ENCODE measurements at places on chromosomes 2 and 18.

DNA sequence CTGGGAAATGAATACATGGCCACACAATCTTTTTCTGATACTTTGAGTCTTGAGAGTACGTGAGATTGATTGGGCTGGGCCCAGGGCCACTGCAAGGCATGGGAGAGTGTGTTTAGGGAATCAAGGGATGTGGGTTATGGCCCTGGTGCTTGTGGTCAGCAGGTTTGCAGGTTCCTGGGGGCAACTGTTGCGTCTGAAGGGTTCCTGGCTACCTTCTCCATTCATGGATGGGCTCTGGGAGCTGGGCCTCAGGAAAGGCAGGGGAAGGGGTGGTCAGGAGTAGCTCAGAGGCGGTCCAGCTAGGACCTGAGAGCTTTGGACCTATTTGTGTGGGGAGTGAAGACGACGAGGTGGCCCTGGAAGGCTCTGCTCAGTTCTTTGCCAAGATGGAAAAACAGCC is 8.4 kb upstream of the ZAP70 start:
- DNase-seq: no peak

GRCh38 chr2:120221616-120222015 is 1.6 kb downstream of the TMEM185B start:
- no peak for DNase-seq

GRCh38 chr18:77141401-77142118 is 9.0 kb upstream of the MBP start:
- DNase-seq: no peak

DNA sequence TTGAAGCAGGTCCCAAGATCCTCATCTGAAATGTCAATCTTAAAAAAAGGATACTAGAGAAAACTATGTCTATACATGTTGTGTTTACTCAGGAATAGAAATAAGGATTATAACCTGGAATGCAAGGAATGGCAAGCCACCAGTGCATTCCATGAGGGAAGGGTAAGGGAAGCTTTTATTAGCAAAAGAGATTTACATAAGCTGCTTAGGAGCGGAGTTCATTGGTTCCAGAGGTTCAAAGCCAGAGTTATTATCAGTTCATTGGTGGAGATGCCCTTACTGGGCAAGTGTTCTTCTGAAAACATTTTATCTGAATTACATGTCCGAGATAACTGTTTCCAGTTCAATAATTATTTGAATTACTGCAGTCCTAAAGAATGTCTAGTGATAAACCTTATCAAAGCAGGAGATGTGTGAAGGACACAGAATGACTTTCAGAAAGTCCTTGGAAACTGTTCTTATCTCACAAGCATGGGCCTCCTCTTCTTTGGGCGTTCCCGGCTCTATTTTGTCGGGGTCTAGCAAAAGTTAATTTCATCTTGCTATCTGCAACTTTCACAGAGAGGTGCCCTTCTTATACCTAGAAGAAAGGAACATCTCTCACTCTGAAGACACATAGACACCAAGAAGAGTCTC is 23.5 kb downstream of the COMMD1 start:
- DNase-seq: no peak

GRCh38 chr2:224363281-224363680 is 38.6 kb downstream of the FAM124B start:
- DNase-seq: no peak

DNA sequence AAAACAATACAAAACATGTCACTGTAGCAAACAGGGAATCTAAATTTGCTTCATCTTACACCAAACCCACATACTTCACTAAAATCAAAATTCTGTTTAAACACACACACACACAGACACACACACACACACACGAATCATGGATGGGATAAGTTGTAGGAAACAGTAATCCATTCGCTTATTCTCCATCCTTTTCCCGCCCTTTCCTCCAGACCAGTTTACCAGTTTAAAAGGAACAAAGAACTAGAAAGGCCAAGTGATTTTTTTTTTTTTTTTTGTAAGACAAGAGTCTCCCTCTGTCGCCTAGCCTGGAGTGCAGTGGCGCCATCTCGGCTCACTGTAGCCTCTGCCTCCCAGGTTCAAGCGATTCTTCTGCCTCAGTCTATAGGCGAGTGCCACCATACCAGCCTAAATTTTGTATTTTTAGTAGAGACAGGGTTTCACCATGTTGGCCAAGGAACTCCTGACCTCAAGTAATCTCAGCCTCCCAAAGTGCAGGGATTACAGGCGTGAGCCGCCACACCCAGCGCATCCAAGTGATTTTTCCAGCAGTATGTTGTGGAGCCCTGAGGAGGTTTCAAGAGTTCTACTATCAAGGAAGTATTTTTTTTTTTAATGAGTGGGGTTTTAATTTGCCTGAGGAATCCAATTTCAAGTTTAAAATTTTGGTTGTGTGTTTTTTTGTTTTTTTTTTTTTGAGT is 5.7 kb downstream of the PSME4 start:
- DNase-seq: no peak

GRCh38 chr2:1590596-1591460 is 153.5 kb downstream of the PXDN start:
- DNase-seq: no peak

DNA sequence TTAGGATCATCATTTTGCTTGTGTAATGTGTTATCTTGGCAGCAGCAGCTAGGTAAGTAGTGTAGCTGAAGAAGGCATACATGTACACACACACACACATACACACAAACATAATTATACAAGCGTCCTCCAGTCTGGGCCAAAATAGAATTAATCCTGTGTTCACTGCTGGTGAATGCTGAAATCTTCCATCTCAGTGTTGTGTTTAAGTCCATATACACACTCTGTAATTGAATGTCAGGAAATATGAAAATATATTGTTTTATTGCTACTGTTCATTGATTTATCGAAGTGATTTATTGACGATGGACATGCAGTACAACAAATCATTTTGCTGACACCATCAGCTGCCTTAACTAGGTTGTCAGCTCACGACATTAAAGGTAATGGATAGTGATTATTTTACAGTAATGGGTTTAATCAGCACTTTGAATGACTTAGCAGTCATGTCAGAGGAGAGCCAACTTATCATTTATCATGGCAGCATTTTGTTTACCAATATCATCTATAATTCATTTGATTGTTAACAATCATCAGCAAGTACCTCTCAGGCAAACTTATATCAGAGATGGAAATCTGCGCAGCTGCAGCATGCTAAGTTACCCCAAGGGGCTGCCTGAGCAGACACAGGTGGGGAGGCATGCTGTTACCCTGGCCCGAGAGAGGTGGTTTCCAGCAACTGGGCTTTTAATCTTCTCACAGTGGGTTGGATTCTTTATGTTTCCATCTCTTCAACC is 83.7 kb upstream of the FSHR start:
- no peak for DNase-seq

GRCh38 chr2:185318271-185318724 is 420.3 kb upstream of the FSIP2 start:
- DNase-seq: no peak

- peak; percentile 30 for DNase-seq
Observed at GRCh38 chr2:62334440-62335058, 138.6 kb downstream of the B3GNT2 start.

GRCh38 chr18:3448838-3449511 is 997 bp upstream of the TGIF1 start:
- DNase-seq: peak; percentile 42

GRCh38 chr2:229267080-229267479 is 4.0 kb downstream of the PID1 start:
- no peak for DNase-seq

- peak; percentile 28 for DNase-seq
Observed at GRCh38 chr2:70995426-70995729, 705 bp upstream of the TEX261 start.

DNA sequence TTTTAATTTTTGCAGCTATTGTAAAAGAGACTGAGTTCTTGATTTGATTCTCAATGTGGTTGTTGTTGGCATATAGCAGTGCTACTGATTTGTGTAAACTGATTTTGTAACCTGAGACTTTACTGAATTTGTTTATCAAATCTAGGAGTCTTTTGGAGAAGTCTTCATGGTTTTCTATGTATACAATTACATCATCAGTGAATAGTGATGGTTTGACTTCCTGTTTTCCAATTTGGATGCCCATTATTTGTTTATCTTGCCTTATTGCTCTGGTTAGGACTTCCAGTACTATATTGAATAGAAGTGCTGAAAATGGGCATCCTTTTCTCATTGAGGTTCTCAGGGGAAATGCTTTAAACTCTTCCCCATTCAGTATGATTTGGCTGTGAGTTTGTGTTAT is 99.7 kb downstream of the GULP1 start:
- no peak for DNase-seq

GRCh38 chr2:146031158-146031557 is 1511.2 kb upstream of the ZEB2 start:
- DNase-seq: no peak

GRCh38 chr2:27715318-27716210 is 51.9 kb downstream of the SLC4A1AP start:
- no peak for DNase-seq

DNA sequence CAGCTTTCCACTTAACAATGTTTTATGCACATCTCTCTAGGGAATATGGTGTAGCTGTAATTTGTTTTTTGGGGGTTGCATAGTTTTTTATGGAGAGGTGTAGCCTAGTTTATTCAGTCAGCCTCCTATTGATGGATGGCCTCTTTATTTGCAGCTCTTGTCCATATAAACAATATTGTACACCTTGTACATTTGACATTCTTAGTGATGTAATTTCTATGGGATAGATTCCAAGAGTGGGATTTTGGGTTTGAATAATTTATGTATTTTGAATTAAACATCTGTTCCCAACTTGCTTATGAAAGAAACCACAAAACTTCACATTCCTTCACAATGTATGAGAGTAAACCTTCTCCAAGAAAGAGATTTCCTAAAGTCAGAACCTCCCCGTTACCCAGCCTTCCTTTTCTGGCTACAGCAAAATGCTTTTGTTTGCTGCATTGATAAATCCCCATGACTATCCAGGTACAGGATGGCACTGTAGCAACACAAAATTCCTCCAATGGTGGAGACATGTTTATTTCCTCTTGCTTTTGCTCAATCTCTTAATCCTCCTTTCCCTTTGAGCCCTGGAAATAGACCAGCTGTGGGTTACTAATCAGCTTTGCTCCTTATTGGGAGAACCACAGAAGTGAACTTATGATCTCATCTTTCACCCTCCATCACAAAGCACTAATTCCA is 58.4 kb upstream of the GALR1 start:
- no peak for DNase-seq

- DNase-seq: no peak
Observed at GRCh38 chr2:206004004-206004693, 81.8 kb downstream of the INO80D start.

GRCh38 chr2:197256021-197256420 is 54.6 kb downstream of the ANKRD44 start:
- no peak for DNase-seq

- no peak for DNase-seq
Observed at GRCh38 chr2:115208493-115209164, 766.2 kb downstream of the DPP10 start.

DNA sequence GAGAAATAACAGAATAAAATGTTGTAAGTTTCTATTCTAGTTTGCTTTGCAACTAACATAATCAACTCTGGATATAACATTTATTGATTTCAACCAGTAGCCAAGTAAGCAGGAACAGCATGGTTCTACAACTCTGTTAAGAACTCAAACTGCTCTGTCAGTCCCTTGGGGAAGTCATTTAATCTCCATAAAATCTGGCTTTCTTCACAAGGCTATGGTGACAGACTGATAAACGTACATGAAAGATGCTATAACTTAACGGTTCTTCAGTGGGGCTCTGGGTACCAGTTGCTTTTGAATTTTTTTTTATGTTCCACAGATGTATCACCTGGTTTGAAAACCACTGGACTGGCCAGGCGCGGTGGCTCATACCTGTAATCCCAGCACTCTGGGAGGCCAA is 10.3 kb downstream of the PSME4 start:
- DNase-seq: no peak

DNA sequence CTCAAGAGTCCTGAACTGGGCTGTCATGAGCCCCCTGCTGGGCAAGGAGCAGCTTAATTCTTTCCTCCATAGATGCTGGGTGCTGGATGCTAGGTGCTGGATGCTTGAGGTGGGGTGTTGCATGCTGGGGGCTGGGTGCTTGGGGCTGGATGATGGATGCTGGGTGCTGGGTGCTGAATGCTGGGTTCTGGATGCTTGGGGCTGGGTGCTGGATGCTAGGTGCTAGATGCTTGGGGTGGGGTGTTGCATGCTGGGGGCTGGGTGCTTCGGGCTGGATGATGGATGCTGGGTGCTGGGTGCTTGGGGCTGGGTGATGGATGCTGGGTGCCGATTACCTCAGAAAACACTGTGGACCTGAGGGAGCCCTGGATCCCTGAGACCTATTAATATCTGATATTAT is 837.7 kb downstream of the GALR1 start:
- DNase-seq: no peak

DNA sequence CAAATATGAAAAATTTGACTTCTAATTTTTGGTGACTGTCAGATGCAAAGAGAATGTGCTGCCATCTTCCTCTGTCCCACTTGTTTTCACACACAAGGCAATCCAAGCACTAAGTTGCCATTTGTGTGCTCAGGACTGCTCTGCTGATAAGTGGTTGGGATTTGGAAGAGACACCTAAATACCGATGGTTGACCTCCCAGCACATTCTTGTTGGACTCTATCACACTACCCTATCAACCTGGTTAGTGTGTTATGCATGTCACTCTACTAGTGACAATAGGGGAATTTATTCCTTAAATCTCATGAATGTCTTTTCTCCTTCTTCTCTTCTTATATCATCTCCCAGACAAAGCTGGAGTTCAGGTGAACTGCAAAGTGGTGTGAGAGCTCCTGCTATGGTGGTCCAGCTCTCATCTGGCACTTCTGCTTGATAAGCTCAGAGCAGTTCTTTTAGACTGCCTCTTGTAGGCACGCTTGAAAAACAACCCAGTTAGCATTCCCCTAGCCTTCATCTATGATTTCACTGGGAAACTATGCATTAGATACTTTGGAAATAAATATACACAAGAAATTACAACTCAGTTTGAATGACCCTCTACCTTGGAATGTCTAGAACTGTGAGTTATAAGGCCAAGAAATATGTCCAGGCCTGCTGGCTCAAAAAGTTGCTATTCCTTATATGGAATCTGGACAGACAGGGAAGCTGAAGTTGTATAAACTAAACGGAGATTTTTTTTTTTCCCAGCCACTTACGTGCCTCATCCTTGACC is 404.8 kb downstream of the MEIS1 start:
- no peak for DNase-seq

DNA sequence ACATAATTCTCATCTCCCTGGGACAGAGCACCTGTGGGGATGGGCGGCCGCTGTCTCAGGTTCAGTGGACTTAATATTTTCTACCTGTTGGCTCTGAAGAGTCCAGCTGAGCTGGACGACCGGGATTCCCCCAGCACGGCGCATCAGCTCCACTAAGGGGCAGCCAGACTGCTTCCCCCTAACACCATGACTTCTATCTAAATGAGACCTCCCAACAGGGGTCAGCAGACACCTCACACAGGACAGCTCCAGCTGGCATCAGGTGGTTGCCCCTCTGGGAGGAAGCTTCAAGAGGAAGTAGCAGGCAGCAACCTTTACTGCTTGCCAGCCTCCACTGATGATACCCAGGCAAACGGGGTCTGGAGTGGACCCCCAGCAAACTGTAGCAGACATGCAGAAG is 226.0 kb upstream of the DSEL start:
- no peak for DNase-seq

GRCh38 chr2:234038076-234038802 is 12.3 kb upstream of the SPP2 start:
- no peak for DNase-seq
